AG04449 (cell line): ENCODE measurements at places on chromosomes 3 and 15.

DNA sequence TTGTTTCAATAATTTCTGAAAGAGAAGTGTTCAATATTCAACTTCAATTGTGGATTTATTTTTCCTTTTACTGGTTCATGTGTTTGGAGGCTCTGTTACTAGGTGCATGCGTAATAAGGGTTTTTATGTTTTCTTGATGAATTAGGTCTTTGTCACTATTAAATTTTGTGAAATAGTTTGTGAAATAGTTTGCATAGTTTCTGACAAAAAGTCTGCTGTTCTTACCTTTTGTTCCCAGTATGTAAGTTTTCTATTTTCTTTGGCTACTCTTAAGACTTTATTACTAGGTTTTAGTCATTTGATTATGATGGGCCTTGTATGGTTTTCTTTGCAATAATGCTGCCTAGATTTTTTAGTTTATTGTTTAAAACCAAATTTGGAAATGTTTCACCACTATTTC is 38.0 kb downstream of the MEF2A start:
- DNase-seq = no peak

DNA sequence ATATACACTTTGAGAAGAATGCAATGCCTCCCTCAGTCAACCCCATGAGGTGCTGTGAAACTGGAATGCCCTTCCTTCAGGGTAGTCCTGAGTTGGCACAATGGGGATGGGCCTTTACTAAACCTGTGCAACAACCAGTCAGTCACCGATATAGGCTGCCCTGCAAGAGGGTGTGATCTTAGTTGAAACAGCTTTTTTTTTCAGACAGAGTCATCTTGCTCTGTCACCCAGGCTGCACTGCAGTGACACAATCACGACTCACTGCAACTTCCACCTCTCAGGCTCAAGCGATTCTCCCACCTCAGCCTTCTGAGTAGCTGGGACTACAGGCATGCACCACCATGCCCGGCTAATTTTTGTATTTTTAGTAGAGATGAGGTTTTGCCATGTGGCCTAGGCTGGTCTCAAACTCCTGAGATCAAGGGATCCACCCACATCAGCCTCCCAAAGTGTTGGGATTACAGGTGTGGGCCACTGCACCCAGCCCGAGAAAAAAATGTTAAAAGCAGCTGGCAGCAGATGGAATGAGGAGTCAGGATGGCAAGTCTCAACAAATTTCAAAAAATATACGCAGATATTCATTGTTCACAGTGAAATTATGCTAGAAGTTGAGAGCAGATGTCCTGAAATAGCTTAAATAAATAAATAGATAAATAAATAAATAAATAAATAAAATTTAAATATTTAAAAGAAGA is 31.8 kb downstream of the MYO5A start:
- no peak for DNase-seq

DNA sequence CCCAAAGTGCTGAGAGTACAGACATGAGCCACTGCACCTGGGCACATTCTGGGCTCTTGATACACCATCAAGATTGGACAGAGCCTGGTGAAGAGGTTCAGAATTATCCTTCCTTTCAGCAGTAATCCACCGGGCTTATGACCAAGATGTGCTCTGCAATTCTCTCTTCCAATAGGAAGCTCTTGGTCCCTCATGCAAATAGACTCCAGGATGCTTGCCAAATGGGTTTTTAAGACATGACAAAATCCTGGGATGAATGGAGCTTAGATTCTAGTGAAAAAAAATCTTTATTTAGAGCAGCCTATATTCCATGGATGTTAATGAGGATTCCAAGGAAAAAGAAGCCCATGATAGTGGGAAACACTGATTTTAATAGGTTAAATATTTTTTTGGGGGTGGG is 119.1 kb downstream of the SV2B start:
- DNase-seq = no peak

DNA sequence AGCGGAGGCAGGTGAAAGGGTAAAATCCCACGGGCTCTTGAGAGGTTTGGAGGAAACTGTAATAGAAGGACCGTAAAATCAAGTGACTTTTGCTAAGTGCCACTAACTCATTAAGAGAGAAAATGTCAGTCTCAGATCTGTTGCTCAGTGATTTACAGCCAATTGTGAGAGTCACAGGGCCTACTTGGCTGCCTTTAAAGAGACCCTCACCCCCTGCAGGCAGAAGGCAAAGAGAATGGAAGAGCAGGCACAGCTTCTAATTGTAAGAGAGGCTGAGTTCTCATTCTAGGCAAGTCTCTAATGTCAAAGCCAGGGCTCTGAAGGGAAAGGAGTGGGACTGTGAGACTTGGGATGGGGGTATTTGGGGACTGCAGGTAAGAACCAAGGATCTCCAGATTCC is 9.3 kb upstream of the SYNM start:
- DNase-seq = no peak

DNA sequence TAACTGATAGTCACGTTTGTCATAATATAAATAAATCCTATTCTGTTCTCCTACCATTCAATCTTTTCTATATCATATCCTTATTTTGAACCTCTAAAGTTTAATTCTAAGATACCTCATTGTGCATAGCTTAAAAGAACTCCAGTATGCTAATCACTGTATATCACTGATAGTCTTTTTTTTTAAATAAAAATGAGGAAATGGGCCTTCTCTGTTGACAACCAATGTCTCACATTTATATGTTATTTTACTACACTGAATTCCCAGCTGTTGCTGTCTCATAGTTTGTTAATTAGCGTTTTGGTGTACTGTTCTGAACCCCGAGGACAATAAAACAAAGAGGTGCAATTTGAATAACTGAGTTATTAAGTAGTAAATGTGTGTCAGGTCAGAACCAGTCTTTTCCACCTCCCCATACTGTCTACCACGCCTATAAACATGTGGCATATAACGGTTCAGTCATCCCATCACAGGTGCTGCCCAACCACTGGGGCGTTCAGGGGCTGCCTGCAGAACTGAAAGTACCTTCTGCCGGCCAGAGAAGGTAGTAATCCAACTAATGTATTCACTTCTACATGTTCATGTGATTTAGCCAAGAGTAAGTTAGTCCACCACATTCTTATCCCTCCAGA is 14.9 kb downstream of the CBLB start:
- DNase-seq = no peak
